Caco-2 (cell line): ENCODE measurements at places on chromosomes 1 and 21. TPM values are rescaled to one million over a fixed set of nuclear protein-coding genes. Genes with fewer than 3 reads are reported as not detected.

GRCh38 chr21:21387916-21388315 is 389.7 kb downstream of the NCAM2 start:
- no peak for DNase-seq

Gene AMPD1
- total RNA-seq = not detected in 2 replicates

- no peak for DNase-seq
Measured at GRCh38 chr21:29305561-29305960, 6.8 kb downstream of the BACH1 start.

- DNase-seq = no peak
Measured at GRCh38 chr1:118982821-118983557, 5.2 kb downstream of the TBX15 start.

DNA sequence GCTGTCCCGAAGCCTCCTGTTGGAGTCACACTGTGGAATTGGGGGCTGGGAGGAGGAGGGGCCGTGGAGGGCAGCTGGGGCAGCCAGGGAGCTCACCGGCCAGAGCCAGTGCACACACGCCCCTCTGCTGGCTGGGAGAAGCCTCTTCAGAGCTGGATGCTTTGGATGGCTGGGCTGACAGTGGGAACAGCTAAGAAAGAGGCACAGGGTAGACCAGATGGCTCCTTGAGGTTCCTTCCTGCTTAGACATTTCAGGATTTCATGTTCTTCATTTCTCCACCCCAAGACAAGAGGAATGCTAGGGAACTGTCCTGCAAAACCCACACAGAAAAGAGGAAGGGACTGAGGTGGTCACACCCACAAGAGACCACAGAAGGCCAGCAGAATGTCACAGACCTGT is 254.8 kb upstream of the VAMP3 start:
- DNase-seq = no peak

DNA sequence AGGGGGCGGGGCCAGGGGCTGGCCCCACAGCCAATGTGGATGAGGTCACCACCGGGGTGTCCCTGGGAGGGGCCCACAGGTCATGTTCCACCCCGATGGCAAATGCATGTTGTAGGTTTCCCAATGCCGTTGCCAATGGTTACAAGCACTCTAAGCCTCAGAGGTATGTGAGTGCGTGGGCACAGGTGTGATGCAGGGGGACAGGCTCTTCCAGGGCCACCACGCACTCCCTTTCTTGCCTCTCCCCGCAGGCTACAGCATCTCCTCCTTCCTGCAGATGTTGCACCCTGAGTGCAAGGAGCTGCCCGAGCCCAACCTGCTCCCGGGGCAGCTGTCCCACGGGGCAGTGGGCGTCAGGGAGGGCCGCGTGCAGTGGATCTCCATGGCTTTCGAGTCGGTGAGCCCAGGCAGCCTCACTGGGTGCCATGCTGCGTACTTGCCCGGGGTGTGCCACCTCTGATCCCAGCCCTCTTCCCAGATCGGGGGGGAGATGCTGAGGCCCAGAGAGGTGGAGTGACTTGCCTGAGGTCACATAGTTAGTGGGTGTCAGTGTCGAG is 52.4 kb downstream of the DISP3 start:
- DNase-seq = peak; percentile 20

GRCh38 chr1:160438935-160439334 is 38.6 kb downstream of the VANGL2 start:
- DNase-seq = no peak

Gene SPAG17
- total RNA-seq = not detected in 2 replicates

DNA sequence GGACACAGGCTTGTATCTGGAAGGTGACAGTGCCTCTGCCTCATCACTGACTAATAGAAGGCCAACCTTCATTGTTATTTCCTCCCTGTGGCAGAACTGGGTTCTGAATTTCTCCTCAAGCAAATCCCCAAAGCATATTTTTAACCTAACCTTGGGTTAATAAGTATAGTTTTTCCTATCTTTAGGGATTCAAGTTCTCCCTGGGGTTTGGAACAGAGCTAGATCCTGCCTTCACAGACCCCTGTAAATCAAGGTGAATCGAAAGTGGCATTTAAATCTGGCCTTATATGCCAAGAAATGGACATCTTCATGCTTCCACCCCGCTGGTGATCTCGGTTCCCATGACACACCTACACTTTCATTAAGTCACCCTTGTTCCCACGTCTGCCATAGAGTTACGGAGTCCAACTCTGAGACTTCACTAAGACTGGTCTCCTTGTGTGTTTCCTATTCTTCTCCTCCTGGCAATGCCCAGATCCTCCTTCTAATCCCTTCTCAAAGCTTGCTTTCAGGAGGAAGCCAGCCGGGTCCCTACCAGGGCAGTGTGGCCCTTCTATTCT is 4.3 kb upstream of the CHI3L2 start:
- no peak for DNase-seq

Gene CAMK1G
- not detected in 2 replicates for total RNA-seq

- DNase-seq = no peak
Measured at GRCh38 chr1:94929351-94930217, 2.7 kb upstream of the CNN3 start.

DNA sequence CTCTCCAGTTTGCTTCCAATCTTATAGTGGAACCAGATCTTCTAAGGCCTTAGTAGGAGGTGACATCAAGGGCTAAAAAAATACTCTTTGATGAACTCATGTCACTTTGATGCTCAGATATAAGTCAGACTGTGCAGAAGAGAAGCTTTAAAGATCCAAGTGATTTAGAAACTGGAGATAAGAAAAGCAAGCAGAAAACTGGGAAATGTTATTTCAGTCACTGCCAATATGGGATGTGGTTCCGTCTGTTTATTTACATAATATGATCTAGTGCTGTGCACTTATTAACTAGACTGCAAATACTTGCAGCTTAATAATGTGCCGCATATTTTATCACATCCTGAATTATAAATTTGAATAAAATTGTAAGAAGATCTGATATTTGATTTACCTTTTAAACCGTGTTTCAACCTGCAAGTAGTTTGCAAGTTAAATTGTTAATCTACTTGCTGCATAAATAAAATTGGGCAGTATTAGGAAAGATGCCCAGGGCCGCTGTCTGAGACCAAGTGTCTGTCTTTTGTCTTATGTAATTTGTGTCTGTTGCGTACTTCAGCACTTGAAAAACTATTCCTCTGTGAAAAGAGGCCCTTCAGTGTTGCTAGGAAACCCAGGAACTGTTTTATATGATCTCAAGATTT is 29.6 kb downstream of the CXADR start:
- DNase-seq = peak; percentile 57

Gene WDR26
- 58.6 and 62.9 TPM in 2 replicates for total RNA-seq

DNA sequence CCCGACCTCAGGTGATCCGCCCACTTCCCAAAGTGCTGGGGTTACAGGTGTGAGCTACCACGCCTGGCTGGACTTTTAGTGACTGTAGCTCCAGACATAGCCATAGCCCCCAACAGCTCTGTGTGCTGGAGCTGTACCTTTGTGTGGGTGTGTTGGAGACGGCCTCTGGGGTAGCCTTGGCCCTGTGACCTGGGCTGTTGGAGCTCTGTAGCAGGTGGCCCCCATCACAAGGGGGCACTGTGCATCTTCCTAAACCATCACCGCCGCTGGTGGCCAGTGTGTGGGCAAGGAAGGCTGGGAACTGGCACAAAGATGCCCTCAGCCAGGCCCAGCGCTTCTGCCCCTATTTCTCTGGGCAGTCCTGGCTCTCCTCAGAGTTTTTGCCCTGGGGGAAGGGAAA is 38.4 kb upstream of the FOXO6 start:
- DNase-seq = no peak

DNA sequence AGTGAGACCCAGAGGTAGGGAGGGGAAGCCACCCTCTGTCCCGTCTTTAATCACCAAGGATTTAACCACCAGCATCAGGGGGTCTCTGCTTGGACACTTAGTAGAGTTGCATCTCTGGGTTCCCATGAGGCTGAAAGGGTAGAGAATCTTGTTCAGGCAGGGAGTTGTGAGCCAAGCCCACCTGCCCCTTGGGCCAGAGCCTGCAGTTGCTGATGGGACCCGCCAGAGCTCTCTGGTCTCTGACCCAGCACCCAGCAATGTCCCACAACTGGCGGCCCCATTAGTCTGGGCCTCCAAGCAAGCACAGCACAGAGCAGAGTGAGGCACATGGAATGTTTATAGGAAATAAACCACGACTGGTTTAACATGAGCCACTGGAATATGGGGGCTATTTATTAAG is 166.3 kb downstream of the TRIM33 start:
- DNase-seq = no peak

Gene SPOCD1
- 0.26 and 0.66 TPM in 2 replicates for total RNA-seq

GRCh38 chr1:167115655-167116054 is 21.8 kb downstream of the STYXL2 start:
- no peak for DNase-seq

Gene ZNF593OS
- 0.45 TPM in 1 of 2 replicates, not detected in the other for total RNA-seq

DNA sequence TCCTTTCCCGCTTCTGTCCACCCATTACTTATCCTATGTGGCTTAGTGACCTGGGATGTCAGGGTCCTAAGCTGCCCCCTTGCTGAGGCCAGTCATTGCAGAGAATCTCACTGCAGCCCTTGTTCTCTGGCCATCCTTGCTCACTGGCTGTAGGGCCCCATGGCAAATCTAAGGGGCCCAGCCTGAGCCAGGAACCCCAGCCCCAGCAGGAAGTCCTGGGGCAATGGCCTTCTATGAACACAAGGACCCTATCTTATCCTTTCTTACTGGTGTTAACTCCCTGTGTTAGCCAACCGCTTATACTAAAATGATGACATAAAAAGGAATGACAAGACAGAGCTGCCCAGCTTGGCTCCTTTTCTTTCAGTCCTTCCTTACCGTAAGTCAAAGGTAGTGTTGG is 29.9 kb downstream of the DHCR24 start:
- DNase-seq = no peak

Gene DNM3
- 0.11 TPM in 1 of 2 replicates, not detected in the other for total RNA-seq

- DNase-seq = peak; percentile 72
Measured at GRCh38 chr1:218674280-218674773, 329.2 kb downstream of the TGFB2 start.
